NCI-H510A (cell line): ENCODE measurements at places on chromosomes 7 and 10.

GRCh38 chr7:84985073-84985784, 201.6 kb downstream of the SEMA3D start:
- DNase-seq = no peak

- DNase-seq = no peak
Measured at GRCh38 chr7:155858521-155859061, 46.3 kb upstream of the SHH start.

GRCh38 chr10:117670116-117670904, 127.8 kb downstream of the EMX2 start:
- no peak for DNase-seq

- DNase-seq = no peak
Measured at GRCh38 chr7:135083005-135083404, 64.9 kb upstream of the TMEM140 start.

DNA sequence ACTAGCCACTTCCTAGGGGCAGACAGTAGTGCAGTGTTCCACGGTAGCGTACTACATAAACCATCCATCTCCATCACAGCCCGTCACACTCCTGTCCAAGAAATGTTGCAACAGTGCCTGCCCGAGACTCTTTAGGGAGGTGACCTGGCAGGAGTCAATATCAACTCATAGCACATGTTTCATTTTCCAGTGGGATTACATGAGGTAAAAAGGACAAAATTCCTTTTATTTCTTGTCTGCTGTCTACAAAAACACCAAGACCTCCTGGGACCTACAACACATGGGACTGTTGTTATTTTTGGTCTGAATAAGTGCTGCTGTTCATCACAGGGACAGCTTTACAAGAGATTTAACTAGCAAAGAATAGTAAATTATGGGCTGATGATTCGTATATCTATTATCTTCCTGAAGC, 99.9 kb downstream of the MPP7 start:
- DNase-seq = no peak

- no peak for DNase-seq
Measured at GRCh38 chr10:80477813-80478212, 23.7 kb downstream of the TSPAN14 start.

- DNase-seq = no peak
Measured at GRCh38 chr7:39617005-39617404, 6.4 kb upstream of the RALA start.

DNA sequence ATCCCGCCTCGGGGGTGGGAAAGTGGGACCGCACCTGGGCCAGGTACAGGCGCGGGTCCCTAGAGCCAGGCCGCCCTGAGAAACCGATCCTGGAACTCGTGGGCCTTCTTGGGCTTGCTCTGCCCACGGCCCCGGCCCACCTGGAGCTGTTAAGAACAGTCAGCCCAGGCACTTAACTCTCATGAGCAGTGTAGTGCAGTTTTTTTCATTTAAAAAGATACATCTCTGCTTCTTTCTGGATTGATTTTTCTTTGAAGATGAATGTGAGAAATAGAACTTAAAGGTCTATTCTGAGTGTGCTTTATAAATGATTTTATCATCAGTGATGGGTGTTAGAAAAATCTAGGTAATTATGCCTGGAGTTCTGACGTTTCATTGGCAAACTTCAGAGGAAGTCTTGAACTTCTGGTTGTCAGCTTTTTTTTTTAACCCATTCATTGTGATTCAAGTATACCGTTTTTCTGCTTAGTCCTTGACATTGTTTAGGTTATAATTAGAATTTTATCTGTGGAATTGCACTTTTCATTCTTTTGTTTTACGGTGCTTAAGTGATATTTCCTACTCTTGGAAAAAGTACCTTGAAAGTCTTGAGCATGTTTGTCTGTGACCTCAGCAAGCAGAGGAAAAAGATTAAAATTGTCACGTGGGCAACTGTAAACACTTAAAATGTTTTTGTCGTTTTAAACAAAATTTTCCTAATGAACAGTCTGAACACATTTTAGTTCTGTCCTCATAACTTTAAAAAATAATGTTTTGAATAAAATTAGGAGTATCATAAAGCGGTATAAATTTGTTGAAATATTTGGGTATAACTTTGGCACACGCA, 906 bp downstream of the CDK1 start:
- no peak for DNase-seq

GRCh38 chr10:68536973-68537372, 9.7 kb upstream of the SLC25A16 start:
- no peak for DNase-seq
